Renal pelvis (tissue), 12 donors: ENCODE measurements at places on chromosomes 3 and 15.
A peak's percentile ranks its signal among the peaks of the same experiment; 100 is the strongest.

DNA sequence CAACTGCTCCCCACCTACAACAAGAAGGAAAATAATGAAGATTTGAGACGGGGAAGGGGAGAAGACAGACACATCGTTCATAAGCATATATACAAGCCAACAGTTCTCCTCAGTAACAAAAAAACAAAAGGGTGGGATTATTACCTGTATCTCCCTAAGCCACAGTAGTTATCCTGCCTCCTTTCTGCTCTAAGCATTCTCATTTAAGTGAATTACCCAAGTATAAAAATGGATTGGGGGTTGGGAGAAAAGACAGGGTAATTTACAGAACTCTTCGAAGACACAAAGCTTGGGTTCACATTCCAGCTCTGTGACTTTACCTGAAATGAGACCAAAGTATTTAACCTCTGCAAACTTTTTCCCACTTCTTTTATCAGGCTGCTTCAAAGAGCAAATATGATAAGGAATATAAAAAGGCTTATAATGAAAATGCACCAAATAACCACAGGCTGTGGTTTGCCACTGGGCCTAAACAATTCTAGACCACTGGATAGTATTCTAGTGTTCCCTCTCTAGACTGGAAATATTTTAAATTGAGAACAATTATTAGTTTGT is 64.4 kb downstream of the UACA start:
- DNase-seq, result no peak

DNA sequence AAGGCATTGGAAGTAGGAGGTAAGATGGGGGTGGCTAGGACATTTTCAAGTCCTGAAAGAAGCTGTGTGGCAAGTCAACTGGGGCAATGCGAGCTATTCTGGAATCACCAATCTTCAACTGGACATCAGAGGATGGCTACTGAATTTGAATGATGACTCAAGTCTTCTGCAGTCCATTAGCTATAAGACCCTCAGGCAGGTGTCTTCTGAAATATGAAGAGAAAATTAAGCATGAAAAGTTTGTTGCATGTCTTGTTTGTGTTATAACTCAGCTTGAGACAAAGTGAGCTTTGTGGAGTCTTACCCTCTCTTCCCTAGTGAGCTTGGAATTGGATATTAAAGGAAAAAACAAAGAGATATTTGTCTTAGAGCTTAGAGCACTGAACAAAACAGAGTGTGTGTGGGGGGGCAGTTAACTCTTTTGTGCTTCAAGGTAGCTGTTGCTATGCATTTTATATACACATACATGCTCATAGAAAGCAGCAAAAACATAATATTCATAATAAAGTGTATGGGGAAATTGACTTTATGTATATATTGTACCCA is 979.1 kb downstream of the MCTP2 start:
- no peak for DNase-seq

- DNase-seq, result no peak
Observed at GRCh38 chr15:31957581-31957980, 72.7 kb upstream of the CHRNA7 start.

- no peak for DNase-seq
Observed at GRCh38 chr3:139527265-139527664, 12.3 kb downstream of the RBP1 start.

DNA sequence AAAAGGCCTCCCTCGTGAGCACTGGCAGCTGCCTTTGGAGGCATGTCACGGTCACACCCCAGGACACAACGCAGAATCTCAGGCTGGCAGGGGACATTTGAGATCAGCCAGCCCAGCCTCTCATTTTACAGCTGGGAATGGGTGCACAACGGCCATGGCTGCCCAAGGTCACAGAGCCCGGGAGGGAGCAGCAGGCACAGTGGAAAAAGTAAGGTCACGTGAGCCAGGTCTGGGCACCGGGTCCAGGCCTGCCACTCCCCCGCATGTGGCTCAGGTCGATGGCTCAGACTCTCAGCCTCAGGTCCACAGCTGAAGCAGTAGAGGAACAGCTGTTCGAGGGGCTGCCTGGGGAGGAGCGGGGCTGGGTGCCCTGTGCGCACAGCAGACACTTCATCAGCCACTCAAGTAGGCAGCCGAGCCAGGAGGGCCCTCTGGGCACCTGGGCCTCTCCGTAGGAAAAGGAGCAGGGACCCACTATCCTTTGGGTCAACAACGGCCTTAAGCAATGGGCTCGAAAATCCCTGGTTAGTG is 260.6 kb downstream of the GOLGA6L6 start:
- no peak for DNase-seq

GRCh38 chr3:51375136-51375535 is 10.0 kb upstream of the MANF start:
- DNase-seq, result no peak

DNA sequence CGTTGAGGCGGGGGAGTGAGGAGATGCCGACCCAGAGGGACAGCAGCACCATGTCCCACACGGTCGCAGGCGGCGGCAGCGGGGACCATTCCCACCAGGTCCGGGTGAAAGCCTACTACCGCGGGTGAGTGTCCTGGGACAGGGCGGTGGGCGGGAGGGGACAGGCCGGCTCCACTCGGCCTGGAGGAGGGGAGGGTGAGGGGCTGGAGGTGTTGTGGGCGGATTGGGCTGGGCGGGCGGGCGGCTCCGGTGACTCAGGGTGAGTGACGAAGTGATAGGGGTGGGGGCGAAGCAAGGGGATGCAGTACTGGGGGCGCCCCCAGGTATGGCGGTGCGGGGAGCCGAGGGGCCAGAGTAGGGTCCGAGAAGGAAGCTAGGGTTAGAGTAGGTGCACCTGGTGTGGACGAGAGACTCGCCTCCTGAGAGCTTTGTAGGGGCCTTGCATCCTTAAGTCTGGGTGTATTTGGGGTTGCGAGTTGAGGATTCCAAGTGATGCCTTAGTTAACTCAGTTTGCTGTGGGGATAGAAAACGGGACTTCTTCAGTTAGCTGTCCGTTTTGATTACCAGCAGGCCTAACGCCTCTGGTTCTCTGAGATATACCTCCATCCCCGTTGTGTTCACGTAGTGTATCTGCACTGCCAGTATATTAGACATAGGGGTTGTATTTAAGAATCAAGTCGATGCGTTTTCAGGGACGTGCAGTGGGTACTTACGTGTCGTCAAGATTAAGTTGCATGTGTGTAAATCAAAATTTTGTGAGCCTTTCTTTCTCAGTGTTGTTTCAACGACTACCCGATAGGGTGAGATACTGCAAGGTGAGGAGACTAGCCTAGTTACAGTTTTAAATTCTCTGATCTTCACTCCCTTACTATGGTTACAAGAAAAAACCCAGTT is 670 bp downstream of the PRKCI start:
- DNase-seq, result peak; percentile 50

DNA sequence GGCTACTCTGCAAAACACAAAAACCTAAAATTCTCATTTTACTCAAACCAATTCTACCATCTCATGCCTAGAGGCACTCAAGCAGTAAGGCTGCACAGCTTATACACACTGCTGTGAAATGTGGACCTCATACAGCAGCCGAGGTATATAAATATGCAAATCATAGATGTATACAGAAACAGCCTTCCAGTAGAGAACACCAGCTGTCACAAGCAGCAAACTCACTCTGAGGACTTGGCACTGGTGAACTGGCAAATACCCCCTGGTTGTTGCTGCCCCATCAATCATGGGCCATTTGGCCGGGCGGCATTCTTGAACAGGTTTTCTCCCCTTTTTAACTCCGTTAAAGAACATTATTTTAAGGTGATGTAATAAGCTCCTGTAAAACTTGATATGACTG is 378.0 kb downstream of the LSAMP start:
- DNase-seq, result no peak

DNA sequence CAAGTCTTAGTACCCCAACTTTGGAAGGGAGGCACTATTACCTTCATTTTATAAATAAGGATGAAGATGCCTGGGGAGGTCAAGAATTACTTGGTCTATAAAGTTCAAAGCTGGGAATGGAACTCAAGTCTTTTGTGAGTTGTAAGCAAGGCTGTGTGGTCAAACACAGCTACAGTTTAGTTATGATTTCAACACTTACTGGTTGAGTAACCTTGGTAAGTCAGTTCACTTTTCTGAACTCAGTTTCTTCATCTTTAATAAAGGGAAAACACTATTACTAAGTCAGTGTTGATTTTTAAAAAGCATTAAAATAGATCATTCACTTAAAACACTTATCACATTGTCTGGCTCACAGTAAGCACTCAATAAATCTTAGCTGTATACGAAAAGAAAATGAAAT is 200.4 kb upstream of the ADAMTS9 start:
- no peak for DNase-seq

DNA sequence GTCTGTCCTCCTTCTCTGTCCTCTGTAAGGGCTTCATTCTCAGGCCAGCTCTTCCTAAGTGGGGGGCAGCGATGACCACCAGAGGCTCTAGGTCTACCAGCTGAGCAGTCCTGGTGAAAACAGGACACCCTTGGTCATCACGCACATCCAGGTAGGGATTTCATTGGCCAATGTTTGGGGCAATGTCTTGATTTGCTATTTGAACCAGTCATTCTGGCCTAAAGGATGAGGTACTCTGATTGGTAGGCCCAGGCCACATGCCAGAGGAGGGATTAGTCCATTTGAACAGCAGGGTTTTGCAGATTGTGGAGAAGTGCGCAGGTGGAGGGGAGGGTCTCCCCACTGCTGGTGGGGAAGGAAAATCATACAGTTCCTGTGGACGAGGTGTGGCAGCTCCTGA is 57.3 kb downstream of the PLXNA1 start:
- DNase-seq, result no peak

GRCh38 chr3:13138833-13139145 is 65.6 kb upstream of the IQSEC1 start:
- no peak for DNase-seq

DNA sequence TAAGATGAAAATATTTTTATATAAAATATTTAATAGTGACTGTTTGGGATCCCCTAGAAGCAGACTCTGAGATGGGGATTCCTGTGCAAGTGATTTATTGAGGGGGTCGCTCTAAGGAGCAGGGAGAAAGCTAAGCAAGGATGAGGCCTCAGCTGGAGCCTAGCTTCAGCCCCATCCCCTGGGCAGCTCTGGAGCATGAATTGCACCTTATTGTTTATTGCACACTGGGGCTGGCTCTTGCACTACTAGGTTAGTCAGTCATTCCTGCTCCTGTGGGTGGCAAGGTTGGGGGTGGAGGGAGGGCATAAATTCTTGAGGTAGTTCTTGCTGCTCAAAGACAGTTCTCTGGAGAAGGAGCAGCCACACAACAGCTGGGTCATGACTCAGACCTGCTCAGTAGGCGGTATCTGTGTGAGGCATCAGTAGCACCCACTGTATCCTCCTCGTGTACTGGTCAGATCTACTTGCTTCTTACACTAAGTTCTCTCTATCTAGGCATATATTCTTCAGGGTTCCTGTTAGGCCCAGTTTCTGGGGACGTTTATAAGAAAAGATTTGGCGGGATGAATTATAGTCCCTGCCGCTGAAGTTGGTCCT is 27.2 kb upstream of the TNFSF10 start:
- no peak for DNase-seq

GRCh38 chr3:58670506-58671135 is 4.0 kb upstream of the FAM3D start:
- no peak for DNase-seq

DNA sequence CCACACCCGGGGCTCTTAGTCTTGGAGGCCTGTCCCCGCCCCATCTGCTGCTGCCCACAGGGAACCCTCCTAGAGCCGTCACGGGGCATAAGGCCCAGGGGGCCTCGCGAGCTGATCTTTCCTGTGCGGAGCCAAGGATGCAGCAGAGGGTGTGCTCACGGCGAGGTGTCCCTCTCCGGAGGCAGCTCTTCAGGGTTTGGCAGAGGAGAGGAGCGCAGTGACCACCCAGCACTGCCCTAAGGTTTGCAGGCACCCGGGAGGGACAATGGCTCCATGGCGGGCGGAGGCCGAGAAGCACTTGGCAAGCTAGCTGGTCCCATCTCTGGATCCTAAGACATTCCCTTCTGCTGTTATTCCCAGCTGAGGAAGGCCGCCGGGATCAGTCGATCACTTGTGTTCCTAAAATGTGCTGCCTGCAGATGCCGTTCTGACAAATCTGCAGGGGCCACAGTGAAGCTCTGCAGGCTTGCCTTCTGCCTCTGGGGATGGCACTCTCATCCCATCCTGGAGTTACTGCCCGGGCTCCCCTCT is 47.4 kb upstream of the PCSK6 start:
- no peak for DNase-seq

DNA sequence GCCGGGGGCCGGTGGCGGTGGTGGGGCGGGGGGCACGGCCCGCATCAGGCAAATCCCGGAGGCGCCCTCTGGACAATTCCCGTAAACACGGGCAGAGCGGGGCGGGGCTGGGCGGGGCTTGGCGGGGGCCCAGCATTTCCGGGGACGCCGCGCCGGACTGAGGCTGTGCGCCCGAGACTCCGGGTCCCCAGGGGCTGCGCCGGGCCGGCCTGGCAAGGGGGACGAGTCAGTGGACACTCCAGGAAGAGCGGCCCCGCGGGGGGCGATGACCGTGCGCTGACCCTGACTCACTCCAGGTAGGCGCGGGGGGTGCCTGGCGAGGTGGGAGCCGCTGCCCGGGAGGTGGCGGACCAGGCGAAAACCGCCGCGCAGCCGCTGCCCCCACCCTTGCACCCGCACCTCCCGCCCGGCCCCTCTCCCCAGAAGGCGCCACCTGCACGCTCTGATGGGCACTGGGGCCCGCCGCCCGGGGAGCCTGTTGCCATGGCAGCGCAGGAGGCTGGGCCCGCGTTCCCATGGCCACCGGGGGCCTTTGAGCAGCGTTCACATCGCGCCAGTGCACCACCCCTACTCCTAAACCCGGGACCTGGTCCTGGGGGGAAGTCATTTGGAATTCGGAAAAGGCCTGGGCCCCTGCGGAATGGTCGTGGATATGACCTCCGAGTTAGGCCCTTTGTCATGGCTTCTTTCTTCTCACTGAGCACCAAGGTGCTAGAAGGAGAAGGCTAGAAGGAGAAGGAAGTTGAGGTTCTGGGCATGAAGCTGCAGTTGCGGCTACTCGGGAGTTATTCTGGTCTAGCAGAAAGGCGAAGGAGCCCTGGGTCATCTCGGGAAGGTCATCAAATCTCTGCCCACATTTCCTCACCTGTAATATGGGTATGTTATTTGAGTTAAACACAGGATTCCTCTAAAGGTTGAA is 16.1 kb upstream of the SEMA4B start:
- no peak for DNase-seq

GRCh38 chr15:77457905-77458265 is 37.2 kb downstream of the HMG20A start:
- DNase-seq, result no peak

GRCh38 chr3:48225587-48225986 is 2.3 kb downstream of the CAMP start:
- no peak for DNase-seq

GRCh38 chr3:126210606-126211005 is 30.2 kb upstream of the ALDH1L1 start:
- no peak for DNase-seq

GRCh38 chr3:129051871-129052340 is 8.7 kb upstream of the GP9 start:
- DNase-seq, result no peak

DNA sequence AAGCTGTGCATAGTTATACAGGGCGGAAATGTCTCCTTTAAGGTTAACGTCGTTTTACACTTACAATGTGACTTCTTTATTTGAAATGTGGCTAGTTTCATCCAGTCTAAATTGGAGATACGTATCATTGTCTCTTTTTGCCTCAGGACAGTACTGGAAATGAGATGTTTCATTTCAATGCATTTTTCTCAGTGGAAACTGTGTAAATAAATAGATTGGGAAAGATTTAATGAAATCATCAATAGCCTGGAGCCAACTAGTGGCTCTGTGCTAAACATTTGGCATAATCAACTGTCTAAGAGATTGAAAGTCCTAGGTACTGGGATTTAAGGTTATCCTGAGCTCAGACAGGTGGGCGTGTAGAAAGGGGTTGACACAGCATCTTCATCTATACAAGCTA is 691.5 kb upstream of the CCDC54 start:
- DNase-seq, result no peak

- no peak for DNase-seq
Observed at GRCh38 chr3:50340147-50340447, 539 bp downstream of the RASSF1 start.

GRCh38 chr15:39587731-39588530 is 7.1 kb downstream of the THBS1 start:
- DNase-seq, result no peak
